Hematopoietic multipotent progenitor cell treated with erythropoietin and hydrocortisone succinate and interleukin-3 and kit ligand, for 17 days (in vitro differentiated cells): ENCODE measurements at places on chromosomes 1 and 21.

DNA sequence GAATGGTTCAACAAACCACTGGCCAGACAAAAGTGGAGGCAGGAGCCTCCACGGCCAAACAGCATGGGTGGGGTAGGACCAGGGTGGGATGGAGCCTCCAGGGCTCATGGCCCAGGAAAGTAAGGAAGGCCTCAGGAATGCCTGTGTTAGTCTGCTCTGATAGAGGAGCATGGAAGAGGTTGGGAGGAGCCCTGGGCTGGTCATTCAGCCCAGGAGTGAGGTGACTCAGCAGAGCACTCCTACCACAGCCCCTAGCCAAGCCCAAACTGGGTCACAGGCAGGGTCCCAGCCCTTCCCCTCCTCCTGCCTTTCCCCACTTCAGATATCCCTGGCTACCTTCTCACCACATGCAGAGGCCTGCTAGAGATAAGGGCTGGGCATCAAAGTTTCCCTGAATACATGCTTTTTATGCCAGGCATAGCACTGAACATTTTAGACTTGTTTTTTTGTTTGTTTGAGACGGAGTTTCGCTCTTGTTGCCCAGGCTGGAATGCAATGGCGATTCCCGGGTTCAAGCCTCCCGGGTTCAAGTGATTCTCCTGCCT, 3.1 kb upstream of the SHISA4 start:
- peak; percentile 71 for DNase-seq

DNA sequence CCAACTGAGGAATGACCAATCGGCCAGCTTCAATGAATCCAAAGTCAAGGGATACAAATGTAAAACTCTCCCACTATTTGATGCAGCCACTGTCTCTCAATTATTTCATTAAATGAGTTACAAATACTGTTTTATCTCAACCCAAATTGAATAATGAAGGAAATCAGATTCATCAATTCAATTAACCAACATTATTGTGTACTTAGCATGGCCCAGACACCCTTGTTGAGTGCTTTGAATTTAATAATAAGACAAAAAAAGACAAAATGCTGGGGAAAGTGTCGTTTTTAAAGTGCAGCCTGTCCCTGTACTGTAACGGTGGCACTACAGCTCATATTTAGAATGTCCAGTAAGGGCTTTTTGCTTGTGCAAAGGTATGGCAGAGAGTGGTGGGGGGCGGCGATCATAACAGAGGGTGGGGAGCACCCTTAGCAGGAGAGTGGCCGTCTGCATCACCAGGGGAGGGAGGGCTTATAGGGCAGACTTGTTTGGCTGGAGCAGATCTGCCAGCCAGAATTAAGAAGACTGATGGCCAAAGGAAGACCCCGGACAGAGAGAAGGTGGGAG, 123.8 kb upstream of the GALNT2 start:
- DNase-seq, result no peak

- no peak for DNase-seq
Measured at GRCh38 chr1:92833840-92834239, 2.0 kb downstream of the RPL5 start.

DNA sequence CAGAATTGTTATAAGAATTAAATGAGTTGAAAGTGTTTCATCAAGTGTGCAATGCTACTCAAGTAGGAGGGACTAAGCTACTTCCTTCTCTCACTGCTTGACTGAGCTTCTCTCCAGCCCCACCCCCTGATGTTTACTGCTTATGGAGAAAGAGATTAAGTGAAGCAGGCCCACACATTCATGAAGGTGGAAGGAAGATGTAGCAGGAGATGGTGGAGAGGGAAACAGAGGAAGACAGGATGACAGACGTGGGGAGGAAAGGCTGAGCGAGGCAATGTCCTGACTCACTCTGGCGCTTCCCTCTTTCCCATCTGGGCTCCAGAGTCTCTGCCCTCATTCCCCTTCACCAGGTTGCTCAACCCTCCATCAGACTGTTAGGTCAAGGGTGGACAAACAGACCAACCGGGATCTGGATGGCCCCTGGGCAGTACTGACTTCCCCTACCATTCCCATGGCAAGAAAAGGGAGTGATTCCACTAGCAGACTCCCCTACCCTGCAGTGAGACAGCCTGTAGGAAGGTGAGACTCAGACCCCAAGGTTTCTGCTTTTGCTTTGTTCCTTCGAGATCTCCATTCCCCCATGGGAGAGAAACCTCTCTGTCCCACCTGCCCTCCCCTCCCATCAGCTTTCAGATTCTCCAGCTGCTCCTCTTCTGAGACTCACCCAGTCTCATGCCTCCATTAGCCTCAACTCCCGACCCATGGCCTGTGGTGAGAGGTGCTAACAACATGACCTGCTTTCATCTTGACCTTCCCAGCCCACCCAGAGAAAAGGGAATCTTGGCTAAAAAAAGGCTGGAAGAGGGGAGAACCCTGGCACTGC, 3.1 kb upstream of the ARHGEF2 start:
- DNase-seq, result peak; percentile 82

DNA sequence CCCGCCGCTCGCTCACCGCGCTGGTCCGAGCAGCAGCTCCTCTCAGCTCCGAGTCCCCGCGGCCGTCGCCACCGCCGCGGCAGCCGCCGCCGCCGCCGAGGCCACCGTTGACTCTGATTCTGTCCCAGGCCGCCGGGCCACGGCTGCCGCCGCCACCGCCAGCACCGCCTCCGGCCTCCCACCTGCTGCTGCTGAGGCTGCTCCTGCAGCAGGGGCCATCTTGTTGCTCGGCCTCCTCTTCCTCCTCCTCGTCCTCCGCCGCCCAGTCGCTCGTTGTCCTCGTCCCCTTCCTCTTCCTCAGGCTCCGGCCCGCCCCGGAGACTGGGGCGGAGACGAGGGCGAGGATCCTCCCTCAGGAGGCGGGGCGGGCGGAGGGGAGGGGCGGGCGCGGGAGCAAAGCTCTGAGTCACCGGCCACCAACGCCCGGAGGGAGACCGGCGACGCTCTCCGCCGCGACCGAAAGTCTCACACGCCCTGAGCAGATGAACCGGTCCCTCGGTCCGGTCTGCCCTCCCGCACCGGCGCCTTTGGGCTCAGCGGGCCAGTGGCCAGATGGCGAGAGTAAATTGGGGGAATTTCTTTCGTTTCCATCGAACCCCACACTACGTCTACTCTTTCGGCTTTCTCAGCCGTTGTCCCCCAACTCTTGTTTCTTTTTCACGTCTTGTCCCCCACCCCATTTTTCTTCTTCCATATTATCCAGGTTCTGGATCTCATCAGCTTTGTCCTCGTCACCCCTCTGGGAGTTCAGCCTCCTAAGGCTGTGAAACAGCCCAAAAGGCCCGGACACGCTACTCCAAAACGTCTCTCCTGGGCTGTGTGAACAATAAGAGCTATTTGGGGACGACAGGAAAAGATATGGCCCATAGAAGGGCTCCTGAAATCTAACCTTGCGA, at the start of gene RC3H1:
Gene RC3H1 (minus strand): TSS at position 278 of the 896 bp plus-strand sequence. CDS start 29,372 bp downstream, outside the sequence.
- DNase-seq, result peak; percentile 91

GRCh38 chr1:92957030-92957734, 4.1 kb downstream of the DIPK1A start:
- DNase-seq, result no peak

- no peak for DNase-seq
Measured at GRCh38 chr1:214019499-214019898, 31.7 kb downstream of the PROX1 start.
